Activated CD4-positive, CD25-positive, alpha-beta regulatory T cell treated with anti-CD3 and anti-CD28 coated beads, Interleukin-2, amount 50 U/mL, for 72 hours (primary cell): ENCODE measurements at places on chromosomes 3 and 15.

- DNase-seq = no peak
Measured at GRCh38 chr3:133578548-133579191, 5.2 kb downstream of the CDV3 start.

GRCh38 chr15:70046679-70047369 is 50.9 kb downstream of the TLE3 start:
- DNase-seq = no peak

DNA sequence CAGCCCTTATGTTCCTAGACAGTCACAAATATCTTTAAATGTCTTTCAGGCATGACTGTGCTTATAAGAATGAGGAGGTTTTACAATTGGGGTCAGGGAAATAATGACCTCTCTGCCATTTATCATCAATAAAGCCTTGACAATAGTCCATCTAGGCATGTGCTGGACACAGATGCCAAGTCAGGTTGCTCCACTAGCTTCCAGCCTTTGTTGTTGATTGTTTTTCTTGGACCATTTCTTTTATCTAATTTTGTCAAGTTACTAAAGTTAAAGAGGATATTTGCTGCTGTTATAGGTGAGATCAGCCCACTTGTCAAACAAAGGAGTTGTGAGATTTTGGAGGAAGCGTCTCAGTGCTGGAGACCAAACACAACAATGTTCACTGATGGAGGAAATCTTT is 628.0 kb downstream of the ROBO2 start:
- DNase-seq = no peak

DNA sequence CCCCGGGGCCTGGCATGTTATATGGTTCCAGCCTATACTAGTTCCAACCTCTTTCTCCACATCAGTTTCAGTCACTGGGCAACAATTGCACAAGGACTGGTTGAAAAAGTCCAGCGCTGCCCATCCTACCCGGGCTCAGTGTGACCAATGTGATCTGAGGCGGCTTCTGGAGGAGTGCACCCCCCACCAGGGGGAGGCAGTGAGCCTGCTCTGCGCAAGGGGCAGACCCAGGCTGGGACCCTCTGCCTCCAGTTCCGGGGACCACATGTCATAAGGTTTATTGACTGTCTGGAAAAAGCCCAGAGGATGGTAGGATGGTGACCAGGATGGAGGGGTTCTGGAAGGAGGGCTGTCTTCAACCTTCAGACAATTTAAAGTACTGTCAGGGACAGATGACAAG is 25.6 kb upstream of the NR2E3 start:
- DNase-seq = no peak

DNA sequence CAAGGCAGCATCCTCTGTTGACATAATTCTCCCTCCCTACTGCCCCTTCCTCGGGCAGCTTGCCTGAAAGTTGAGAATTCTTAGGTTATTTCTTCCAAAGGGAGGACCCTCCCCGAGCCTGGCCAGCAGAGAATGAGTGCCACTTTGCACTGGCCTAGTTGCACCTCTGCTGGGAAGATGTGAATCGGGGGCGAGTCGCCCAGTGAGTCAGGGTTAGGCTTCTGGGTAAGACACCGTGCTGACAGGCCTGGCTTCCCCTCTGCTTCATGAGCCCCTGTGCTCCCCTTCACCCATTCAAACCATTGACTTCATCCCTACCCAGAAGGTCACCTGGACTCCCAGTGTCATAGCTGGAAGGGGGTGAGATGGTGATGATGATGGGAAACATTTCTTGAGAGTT is 82.3 kb downstream of the AAGAB start:
- no peak for DNase-seq

- DNase-seq = no peak
Measured at GRCh38 chr3:78139166-78139565, 1099.3 kb downstream of the ROBO2 start.

DNA sequence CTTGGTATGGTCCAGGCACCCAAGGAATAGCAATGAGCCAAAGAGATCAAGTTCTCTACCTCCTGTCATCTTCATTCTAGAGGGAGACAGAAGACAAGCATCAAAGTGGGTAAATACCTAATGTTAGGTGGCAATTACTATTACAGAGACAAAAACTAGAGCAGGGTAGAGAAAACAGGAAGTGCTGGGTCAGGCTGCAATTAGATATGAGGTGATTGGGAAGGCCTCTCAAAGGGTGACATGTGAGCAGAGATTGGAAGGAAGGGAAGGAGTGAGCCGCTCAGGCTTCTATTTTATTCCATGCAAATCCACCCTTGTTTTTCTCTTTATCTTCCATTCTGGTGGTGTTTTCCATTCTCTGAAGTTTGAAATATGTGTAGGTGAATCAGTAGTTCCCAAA is 37.4 kb downstream of the EBLN2 start:
- no peak for DNase-seq

DNA sequence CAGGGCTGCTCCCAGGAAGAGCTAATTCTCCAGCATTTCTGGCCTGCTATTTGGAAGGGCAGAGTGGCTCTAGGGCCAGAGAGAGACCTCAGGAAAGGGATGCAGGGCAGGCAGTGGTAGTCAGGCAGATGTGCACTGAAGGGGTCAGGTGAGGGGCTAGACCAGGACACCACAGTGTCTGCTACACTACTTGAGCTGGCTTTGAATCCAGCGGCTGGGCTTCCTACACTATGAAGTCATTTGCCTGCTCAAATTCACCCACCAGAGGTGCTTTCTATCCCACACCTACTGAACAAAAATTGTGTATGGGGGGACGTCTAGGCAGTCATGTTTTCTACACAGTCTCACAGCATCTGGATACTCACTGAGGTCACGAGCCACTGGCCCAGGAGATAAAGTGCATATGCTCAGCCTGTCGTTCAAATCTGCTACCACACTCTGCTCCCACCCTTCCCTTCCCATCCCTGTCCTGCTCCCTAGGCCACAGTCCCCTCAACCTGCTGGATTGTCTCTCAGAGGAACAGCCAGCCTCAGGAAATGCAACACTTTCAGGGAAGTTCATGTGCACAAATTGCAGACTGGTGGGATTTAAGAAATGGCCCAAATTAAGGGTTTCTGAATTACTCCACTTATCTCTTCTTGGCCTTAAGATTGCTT is 49.9 kb upstream of the SLC6A11 start:
- no peak for DNase-seq

DNA sequence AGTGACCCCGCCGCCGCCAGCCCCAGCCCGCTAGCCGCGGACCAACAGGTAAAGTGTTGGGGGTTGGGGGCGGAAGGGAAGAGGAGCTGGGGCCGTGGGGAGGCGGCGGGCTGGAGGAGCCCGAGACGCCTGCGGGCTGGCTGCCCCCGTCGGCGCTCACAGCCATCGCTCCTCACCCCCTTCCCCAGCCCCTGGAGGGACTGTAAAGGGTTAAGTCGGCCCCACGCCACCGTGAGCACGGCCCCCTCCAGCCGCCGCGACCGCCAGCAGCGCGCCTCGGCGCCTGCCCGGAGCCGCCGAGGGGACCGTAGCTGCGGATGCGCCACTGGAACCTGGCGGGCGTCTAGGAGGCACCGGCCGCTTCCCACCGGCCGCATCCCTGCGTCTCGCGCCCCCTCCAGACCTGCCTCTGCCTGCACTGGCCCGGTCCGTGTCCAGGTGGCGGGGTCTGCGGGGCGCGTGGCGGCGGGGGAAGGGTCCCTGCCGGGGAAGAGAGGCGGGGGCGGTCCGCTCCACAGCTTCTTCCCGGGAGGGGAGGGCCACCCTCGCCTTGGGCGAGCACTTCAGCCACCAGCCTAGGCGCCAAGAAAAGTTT is 522 bp downstream of the MED12L start:
- DNase-seq = no peak

DNA sequence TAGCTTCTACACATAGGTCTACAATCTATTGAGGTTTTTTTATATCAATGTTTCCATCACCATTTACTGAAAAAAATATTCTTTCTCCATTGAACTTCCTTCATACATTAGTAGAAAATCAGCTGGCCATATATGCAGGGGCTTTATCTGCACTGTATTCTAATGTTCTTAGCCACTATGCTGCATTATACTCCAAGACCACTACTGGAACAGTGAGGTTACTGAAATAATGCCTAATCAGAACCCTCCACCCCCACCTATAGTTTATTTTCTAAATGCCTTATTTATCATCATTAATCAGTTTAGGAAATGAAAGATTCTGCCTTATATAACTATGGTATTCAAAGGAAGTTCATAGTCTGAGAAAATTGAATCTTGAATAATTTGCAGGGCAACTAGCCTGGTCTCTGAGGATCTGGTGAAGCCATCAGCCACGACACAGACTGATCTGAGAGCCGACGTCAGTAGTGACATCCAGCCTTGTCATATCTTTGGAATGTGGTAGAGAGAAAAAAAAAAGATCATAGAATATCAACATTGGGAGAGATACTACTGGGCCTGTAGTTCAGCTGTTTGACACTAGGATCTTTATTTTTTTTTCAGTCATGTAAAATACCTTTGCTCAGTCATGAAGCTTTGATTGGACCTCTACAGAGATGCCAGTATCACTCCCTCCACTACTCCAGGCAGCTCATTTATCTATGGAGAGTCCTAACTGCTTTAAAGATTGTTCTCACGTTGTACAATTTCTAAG is 66.6 kb downstream of the P3H2 start:
- no peak for DNase-seq

- DNase-seq = no peak
Measured at GRCh38 chr15:85584872-85585271, 204.5 kb downstream of the AKAP13 start.

DNA sequence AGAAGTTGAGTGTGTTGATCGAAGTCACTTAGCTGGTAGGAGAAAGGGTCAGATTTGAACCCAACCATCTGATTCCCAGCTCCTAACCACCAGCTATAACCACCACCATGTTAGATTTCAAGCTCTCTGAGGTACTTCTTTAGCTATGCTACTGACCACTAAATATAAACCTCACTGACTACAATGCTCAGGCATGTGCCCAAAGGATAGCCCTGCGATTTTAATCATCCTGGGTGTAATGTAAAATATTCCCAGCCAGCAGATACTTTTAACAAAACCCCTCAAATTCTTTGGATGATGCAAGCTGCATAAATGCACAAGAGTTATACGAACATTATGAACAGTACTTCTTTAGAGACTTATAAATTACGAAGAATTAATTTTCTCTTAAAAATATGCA is 115.2 kb upstream of the TSC22D2 start:
- no peak for DNase-seq

- DNase-seq = no peak
Measured at GRCh38 chr15:57382969-57383368, 6.7 kb downstream of the CGNL1 start.

DNA sequence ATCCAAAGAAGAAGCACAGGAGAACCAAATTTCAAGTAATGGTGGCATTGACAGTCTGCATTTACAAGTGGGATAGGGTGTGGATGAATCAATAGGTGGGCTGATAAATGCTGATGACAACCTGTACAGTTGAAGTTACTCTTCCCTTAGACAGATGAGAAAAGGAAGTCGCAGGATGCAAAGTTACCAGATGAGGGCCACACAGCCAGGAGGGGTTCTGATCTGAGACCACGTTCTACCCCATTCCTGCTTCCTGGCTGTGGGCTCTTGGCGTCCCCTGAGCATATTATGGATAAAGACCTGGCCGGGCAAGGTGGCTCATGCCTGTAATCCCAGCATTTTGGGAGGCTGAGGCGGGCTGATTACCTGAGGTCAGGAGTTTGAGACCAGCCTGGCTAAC is 104.6 kb downstream of the EOMES start:
- no peak for DNase-seq

- DNase-seq = no peak
Measured at GRCh38 chr3:44960387-44961026, 15.5 kb downstream of the ZDHHC3 start.

DNA sequence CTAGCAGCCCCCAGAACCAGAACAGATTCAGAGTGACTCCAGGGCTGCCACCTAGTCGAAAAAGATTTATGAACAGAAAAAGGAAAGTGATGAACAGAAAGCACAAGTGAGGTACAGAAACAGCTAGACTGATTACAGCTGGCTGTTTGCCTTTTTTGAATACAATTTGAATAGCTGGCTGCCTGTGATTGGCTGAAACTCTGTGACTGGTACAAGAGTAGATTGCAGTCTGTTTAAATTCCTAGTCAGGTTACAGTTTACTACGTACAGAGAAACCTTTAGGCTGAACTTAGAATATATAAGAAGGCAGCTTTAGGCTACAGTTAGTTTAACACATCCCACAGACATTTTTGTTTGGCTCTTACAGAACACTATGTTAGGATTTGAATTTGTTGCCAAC is 10.0 kb downstream of the CCDC13 start:
- no peak for DNase-seq

DNA sequence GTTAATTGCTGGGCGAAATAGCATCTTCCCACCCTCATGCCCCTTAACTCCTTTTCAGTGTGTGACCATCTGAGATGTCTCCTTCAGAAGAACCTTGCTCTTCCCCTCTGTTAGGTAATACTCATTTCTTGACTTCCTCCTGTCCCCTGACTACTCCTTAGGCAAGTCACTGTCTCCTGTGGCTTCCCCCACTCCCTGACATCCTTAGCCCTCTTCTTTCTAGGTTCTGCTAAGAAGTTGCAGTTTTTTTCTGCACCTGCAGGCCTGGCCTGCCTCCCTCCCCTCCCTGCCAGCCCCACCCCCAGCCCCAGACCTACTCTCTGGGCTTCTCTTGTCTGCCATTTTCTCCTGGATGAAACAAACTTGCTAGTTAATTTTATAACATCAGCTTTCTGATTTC is 15.2 kb upstream of the EID1 start:
- DNase-seq = no peak

DNA sequence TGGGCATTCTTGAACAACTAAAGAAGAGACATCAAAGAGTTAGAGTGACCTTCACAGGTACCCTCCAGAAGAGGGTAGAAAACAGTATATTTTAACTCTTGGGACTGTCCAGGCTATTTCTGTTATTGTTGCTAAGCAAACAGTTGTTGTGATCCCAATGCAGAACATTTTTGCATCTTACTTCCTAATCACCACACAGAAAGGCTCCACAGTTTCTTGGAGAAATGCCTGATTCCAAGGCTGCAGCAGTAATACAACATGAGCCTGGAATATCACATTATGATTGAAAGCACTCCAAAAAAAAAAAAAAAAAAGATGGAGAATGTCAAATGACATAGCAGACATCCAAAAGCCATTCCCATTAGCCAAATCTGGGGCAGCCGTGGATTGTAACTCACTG is 195.6 kb downstream of the CTNNB1 start:
- DNase-seq = no peak

DNA sequence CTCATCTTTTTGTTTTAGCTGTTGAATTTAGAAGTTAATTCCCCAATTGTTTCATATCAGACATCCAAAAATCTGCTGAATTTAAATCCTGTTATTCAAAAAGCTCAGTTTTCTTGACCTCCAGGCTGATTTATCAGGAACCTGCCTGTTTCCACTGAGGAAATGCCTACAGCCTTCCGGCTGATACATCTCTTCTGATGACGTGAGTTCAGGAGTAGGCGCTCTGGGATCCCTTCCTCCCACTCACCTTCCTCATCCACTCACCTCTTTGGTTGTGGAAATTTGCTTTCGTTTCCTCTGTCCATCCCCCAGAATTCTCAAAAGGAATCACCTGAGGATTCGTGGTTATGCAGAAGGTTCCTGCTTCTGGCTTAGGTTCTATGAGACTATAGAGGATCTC is 55.4 kb upstream of the ALDH1A3 start:
- DNase-seq = no peak

DNA sequence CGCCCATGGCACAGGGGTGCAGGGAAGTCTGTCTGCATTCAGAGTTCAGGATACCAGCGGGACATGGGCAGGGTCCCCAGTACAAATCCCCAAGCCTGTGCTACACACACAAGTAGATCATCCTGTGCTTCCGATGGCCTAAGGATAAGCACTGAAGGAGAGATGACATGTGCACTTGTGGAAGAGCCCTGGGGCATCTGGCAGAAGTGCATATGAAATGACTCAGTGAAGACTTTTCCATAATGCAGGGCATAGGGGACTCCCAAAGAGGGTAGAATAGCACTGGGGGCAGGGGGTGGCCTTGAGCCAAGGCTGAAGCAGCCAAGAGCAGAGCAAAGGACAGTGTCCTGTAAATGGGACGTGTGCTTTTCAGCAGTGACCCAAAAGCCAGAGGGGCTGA is 22.9 kb downstream of the ADAMTS17 start:
- DNase-seq = no peak
